ENCODE measurements at places on chromosomes 5 and 9.

DNA sequence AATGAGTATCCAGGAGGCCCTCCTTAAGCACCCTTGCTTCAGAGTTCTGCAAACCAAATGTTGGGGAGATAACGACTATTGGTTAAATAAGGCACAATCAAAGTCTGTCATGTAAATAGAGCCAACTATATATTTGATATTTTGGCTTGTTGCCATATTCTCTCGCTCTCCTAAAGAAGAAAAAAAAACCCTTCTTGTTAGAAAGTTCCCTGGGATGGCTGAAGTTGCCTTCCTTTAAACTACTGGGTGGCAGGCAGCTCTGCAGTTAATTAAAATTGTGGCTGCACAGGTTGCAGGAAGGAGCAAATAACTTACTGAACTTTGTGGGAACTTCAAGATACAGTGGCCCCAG, 227.0 kb upstream of the ANKRD55 start:
- no peak for DNase-seq

GRCh38 chr5:125100951-125101350, 354.5 kb upstream of the ZNF608 start:
- DNase-seq: no peak

GRCh38 chr5:88183255-88183654, 85.4 kb downstream of the TMEM161B start:
- no peak for DNase-seq

DNA sequence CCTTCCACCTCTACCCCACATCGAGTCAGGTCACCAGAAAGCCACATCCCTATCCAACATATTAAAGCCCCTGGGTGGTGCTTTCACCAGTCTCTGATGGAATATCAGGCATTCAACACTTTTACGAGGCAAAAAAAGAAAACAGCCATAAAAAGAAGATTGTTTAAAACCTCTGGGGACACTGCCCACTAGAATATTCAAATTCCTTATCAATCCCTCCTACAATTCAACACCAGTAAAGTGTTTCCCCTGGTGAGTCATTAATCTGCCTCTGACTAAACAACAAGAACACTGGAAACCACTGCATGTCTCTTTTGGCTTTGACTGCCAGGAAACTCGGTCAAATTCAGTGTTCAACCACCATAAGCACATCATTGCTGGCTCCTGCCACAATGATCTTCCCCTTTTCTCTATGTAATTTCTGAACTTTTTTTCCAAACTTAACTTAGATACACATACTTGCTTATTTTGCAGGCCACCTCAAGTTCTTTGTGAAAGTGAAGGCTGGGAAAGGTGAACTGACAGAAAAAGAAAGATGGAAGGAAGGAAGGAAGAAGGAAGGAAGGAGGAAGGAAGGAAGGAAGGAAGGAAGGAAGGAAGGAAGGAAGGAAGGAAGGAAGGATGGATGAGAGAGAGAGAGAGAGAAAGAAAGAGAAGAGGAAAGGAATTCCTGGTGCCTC, 105.3 kb downstream of the PAX5 start:
- DNase-seq: no peak

DNA sequence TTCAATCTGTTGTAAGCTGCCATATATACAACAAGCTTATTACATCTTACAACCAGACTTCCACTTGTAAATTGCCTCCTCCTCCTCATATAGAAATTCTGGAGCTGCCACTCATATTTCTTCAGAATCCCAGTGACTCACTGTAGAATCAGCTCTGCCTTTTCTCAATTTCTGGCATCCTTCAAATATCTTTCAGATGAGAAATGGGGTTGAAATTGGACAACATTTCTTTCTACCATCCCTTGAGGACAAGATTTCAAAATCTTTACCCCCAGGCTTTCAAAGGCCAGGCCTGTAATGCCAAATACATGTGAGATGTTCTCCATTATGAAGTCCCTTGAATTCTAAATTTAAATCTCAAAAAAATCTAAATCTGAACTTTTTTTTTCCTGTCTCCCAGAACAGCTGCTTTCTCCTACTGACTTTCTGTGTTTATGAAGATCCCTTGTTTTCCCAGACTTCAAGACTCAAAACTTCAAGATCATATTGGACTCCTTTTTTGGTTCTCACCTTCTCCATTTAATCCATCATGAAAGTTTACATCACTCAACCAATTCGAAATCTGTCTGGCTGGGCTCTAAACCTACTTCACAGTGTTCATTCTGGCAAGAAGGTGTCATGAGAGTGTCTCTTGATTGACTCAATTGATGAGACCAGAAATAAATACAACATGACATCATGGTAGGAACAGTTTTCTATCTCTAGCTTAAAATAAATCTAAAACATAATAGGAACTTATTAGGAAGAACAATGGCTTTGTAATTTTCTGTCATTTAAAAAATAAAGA, 109.8 kb downstream of the HMHB1 start:
- DNase-seq: no peak

GRCh38 chr5:68116868-68117411, 98.6 kb upstream of the PIK3R1 start:
- no peak for DNase-seq

GRCh38 chr9:126393876-126394275, 67.2 kb downstream of the MVB12B start:
- no peak for DNase-seq

- no peak for DNase-seq
These were observed 12.2 kb downstream of the UBAC1 start for GRCh38 chr9:135948968-135949367.

DNA sequence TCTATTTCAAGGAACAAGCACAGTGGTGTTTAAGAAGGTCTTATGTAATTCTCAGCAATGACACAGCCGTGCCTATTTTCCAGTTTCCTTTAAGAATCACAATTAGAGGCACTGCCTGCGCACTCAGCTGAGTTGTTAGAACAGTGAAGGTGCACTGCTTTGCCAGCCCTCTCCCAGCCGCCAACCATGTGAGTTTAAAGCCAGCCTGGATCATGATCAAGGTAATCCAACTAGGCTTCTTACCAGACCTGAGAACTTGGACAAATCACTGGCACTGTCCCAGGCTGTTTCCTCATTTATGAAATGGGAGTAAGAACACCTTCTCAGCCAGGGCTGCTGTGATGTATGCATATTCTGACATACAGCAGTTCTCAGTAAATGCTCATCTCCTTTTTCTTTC, 99.6 kb downstream of the ASTN2 start:
- no peak for DNase-seq

GRCh38 chr5:102617191-102618187, 118.7 kb upstream of the SLCO6A1 start:
- no peak for DNase-seq
